ENCODE measurements at places on chromosomes 2 and 18. TPM values are rescaled to one million over a fixed set of nuclear protein-coding genes. Genes with fewer than 3 reads are reported as not detected.

GRCh38 chr18:48769006-48769636 lies 181.6 kb downstream of the SMAD7 start:
- no peaks in the 10 kb centered on the region for H3K36me3 ChIP-seq
- H3K4me3 ChIP-seq = no peak overlapping the region
- no peaks in the 10 kb centered on the region for H3K27me3 ChIP-seq

DNA sequence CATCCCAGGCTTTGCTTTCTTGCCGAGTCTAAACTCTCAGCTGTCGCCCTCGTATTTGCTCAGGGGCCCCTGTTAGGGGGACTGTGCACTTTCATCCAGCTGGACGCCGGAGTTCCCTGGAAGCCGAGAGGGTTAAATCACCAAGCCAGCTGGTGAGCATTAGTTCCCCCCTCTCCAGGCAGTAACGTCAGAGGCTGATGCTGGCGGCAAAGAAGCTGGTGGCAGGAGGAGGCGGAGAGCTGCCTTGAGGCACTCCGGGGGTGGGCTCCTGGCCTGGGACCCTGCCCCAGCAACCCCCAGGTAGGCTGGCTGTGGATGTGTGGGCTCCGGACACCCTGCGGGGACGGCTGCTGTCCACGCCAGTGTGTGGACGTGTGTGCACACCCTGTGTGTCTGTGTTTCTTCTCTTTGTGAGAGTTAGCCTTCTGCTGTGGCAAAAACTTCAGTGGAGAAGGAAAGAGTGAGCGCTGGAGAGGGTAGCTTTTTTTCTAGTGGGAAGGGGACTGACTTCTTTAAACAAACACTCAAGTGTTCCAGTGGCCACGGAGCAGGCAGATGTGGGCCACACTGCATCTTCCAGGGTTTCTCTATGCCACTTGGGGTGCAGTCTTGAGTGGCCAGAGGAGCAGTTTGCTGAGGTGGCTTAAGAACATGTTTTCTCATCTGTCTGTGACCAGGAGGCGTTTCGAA lies 84.7 kb downstream of the GLI2 start:
- H3K4me3 ChIP-seq = peak overlapping the region; percentile 17
- no peaks in the 10 kb centered on the region for H3K27me3 ChIP-seq
- H3K27ac ChIP-seq = peak overlapping the region; percentile 31
- H3K4me1 ChIP-seq = no peaks in the 10 kb centered on the region
- no peaks in the 10 kb centered on the region for H3K36me3 ChIP-seq
- peak; percentile 42 for DNase-seq

GRCh38 chr2:36444216-36444936 lies 88.8 kb downstream of the CRIM1 start:
- peaks cover 22% of the 10 kb centered on the region for H3K36me3 ChIP-seq
- H3K27ac ChIP-seq = no peak overlapping the region
- no peaks in the 10 kb centered on the region for H3K4me1 ChIP-seq
- no peak overlapping the region for H3K4me3 ChIP-seq
- no peak for DNase-seq

DNA sequence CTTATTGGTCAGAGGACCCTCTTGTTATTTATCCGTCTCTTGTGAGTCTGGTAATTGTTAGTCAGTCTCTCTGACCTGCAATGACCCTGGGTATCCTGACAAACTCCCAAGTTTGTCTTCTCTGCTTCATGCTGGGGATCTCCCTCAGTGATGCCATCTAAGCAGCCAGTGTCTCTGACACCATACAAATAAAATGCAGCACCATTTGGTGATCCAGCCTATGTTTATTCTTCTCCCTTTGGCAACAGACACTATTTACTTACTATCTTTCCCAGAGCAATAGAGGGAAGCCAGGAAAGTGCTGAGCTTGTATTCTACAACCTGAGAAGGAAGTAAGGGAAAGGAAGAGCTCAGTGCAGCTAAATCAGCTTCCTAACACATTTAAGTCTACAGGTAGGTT lies 15.9 kb downstream of the SERPINE2 start:
- H3K36me3 ChIP-seq = no peaks in the 10 kb centered on the region
- H3K4me1 ChIP-seq = no peaks in the 10 kb centered on the region
- H3K27me3 ChIP-seq = no peaks in the 10 kb centered on the region
- H3K4me3 ChIP-seq = no peak overlapping the region

DNA sequence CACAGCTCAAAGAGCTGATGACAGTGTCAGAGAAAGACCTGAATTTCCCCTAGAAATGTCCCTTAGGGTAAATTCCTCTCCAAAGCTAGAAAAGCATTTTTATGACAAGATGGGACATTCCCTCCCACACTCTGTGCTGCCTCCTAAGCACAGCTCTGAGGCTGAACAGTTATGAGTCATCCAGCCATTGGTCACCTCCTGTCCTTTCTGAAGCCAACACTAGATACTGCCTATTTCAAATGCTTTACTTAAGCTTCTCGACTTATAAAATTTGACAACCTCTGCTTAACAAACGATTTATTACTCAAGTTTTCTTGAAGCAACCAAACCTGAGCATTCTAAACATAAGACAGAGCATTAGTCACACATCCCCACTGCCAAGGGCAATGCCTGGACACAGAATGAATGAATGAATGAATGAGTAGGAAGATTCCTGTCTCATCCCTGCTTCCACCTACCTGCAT lies 35.4 kb downstream of the B4GALT6 start:
- H3K4me3 ChIP-seq = no peak overlapping the region
- H3K27me3 ChIP-seq = no peaks in the 10 kb centered on the region
- no peak for DNase-seq
- peaks cover 9% of the 10 kb centered on the region for H3K4me1 ChIP-seq

DNA sequence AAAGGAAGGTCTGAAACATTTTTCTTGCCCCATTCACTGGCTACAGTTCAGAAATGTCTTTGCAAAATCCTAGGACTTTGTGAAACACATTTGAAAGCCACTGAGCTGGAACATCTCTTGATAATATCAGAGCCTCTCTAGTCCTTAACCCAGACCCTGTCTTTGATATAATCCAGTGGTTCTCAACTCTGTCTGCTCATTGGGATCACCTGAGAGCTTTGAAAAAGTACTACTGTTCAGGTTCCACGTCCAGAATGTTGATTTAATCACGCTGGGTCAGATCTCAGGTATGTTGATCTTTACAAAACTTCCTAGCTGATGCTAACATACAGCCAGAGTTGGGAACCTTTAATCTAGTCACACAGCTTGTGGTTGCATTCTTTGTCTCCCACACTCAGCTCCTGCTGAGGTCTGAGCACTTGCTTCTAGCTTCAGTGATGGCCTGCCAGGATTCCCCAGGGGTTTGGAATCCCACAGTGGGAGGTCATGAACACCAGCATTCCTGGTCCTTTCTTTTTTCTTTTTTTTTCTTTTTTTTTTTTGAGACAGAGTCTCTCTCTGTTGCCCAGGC lies 262.7 kb downstream of the SETBP1 start:
- no peaks in the 10 kb centered on the region for H3K4me1 ChIP-seq
- H3K4me3 ChIP-seq = no peak overlapping the region
- no peaks in the 10 kb centered on the region for H3K27me3 ChIP-seq
- no peaks in the 10 kb centered on the region for H3K36me3 ChIP-seq
- no peak overlapping the region for H3K27ac ChIP-seq
- DNase-seq = no peak

DNA sequence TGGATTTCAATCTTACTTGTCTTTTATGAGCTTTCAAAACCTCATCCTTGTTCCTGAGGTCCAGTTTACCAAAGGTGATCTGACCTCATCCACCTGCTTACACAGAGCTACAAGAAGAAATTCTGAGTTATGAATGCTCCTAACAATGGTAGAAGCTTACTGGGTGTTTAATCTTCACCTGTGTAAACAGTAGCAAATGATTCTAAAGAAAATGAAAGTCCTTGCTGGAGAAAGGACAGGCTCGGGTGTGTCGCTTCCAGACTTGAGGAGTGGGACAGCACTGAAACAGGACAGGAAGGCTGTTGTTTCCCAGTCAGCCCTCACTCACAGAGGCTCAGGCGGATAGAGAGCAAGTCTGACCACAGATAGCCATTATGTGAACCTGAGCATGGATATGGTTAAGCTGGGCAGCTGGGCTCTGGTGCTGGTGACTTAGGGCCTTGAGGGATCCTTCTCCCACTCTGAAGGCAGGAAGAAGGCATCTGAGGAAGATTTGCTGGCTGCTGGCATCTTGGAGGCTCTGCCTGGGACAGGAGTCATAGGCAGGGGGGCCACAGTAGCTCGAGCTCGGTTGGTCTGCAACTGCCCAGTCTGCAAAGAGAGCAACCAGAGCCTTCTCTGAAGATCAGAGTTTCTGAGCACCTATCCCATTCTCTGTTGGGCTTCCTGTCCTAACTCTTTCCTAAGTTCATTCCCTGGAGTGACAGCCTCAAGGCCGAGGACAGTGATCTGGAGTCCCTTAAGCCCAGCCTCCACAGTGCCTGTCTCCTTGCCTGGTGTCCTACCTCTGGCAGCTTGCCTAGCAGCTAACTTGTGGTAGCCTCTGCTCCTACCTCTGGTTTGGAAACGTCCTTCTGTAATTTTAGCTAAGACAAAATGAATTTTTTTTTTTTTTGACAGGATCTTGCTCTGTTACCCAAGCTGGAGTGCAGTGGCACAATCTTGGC lies 4.0 kb downstream of the DOK1 start:
- H3K4me1 ChIP-seq = peaks cover 14% of the 10 kb centered on the region
- no peaks in the 10 kb centered on the region for H3K27me3 ChIP-seq
- no peaks in the 10 kb centered on the region for H3K36me3 ChIP-seq
- H3K27ac ChIP-seq = no peak overlapping the region
- no peak overlapping the region for H3K4me3 ChIP-seq

- DNase-seq = no peak
- H3K27ac ChIP-seq = no peak overlapping the region
- no peaks in the 10 kb centered on the region for H3K36me3 ChIP-seq
- H3K27me3 ChIP-seq = no peaks in the 10 kb centered on the region
- H3K4me3 ChIP-seq = no peak overlapping the region
These were observed 293.4 kb downstream of the CELF4 start for GRCh38 chr18:37272226-37272625.

GRCh38 chr2:85998071-85998991 lies 107.4 kb downstream of the POLR1A start:
- H3K27me3 ChIP-seq = no peaks in the 10 kb centered on the region
- H3K27ac ChIP-seq = peak overlapping the region; percentile 74
- no peaks in the 10 kb centered on the region for H3K36me3 ChIP-seq
- H3K4me3 ChIP-seq = no peak overlapping the region
- DNase-seq = peak; percentile 49

DNA sequence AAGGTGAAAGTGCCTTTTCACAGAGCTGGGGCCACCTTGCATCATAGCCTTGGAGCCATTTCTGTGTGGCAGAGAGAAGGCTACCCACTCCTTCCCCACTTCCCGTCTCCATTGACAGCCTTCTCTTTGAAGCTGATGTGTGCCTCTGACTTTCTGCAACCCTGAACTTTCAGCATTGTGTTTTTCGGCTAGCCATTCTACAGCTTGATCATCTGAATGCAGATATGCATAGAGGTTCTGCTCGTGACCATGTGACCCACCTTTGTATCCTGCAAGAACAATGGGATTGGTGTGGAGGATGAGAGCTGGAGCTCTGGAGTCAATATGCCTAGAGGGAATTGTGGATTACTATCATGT lies 69.1 kb upstream of the KCNE4 start:
- H3K4me3 ChIP-seq = no peak overlapping the region
- DNase-seq = no peak

DNA sequence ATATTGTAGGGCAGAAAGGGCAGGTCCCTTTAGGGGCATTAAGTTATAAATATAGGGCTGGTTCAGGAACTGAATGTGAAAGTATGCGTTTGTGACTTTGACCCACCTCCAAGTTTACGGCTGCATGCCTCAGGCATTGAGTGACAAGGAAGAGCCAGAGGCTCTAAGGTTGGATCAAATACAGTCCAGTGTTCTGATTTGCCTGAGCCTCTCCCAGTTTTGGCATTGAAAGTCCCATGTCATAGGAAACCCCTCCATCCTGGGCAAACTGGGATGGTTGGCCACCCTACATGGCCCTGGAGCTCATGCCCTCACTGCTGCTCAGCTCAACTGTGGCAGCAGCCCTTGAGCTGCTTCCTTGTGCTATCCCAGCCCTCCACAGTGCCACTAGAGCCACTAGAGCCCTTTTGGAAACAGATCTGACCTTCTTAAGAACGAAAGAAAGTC lies 29.9 kb downstream of the HK2 start:
- H3K27ac ChIP-seq = no peak overlapping the region
- H3K27me3 ChIP-seq = no peaks in the 10 kb centered on the region
- peak; percentile 60 for DNase-seq
- no peaks in the 10 kb centered on the region for H3K36me3 ChIP-seq

- H3K4me3 ChIP-seq = no peak overlapping the region
- no peaks in the 10 kb centered on the region for H3K27me3 ChIP-seq
- no peaks in the 10 kb centered on the region for H3K4me1 ChIP-seq
- no peaks in the 10 kb centered on the region for H3K36me3 ChIP-seq
These were observed 793.1 kb downstream of the ERBB4 start for GRCh38 chr2:211745295-211746097.

GRCh38 chr18:48866028-48866733 lies 84.6 kb downstream of the SMAD7 start:
- no peak overlapping the region for H3K27ac ChIP-seq
- H3K4me3 ChIP-seq = no peak overlapping the region
- no peaks in the 10 kb centered on the region for H3K27me3 ChIP-seq
- no peaks in the 10 kb centered on the region for H3K4me1 ChIP-seq
- no peaks in the 10 kb centered on the region for H3K36me3 ChIP-seq
- DNase-seq = peak; percentile 56

DNA sequence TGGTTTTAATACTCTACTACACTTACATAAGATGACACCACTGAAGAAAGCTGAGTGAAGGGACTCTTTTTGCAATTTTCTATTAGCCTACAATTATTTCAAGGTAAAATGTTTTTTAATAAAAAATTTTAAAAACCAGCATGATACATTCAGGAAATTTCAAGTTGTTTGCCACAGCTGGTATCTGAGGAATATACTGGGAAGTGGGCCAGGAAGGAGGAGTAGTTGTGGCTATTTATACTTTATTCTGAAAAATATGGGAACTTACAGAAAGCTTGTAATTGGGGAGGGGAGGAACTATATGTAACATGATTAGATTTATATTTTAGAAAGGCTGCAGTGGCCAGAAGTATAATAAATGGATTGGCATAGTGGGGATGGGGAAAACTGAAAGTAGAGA lies 40.8 kb downstream of the WDR35 start:
- no peaks in the 10 kb centered on the region for H3K27me3 ChIP-seq
- H3K27ac ChIP-seq = no peak overlapping the region
- no peak for DNase-seq
- H3K36me3 ChIP-seq = no peaks in the 10 kb centered on the region
- H3K4me1 ChIP-seq = no peaks in the 10 kb centered on the region

DNA sequence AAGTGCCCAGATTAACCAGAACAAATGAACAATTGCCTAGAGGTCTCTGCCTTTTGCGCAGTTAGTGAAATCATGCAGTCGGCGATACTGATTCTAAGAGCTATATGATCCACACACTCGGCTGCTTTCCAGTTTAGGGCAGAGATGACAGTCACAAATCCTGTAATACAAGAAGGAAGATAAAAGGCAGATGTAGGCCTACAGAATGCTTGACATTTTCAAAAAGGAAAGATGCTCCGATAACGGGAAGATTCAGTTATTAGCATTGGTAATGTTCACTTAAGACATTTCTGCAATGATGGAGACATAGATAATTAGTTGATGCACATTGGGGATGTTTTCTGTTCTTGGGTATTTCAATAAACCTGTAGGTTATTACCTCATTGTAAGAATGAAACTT lies 19.5 kb downstream of the NYAP2 start:
- H3K27ac ChIP-seq = no peak overlapping the region
- no peaks in the 10 kb centered on the region for H3K36me3 ChIP-seq
- H3K4me1 ChIP-seq = no peaks in the 10 kb centered on the region
- H3K4me3 ChIP-seq = no peak overlapping the region
- no peak for DNase-seq

The PMAIP1 gene
- total RNA-seq = not detected

The RFTN2 gene
- 0.47 TPM for total RNA-seq

The SERPINB12 gene
- total RNA-seq = not detected

The AFTPH gene
- 79.0 TPM for total RNA-seq

The TLX2 gene
- 0.53 TPM for total RNA-seq

The AMER3 gene
- 1.1 TPM for total RNA-seq

The CHRNG gene
- not detected for total RNA-seq

The EMILIN1 gene
- 17.1 TPM for total RNA-seq

The SLC38A11 gene
- 13.1 TPM for total RNA-seq

All from Peyer's patch (tissue), 4 donors.